Calu3 (cell line): ENCODE measurements at places on chromosomes 1 and 21. TPM values are rescaled to one million over a fixed set of nuclear protein-coding genes. Genes with fewer than 3 reads are reported as not detected.

Gene OLIG2
- not detected in 2 replicates for total RNA-seq

Gene SELENBP1
- total RNA-seq, result 7.8 and 9.8 TPM in 2 replicates

Gene VASH2
- 4.7 and 5.8 TPM in 2 replicates for total RNA-seq

Gene EIF3I
- 178 and 186 TPM in 2 replicates for total RNA-seq

Gene UTS2
- not detected in 2 replicates for total RNA-seq

DNA sequence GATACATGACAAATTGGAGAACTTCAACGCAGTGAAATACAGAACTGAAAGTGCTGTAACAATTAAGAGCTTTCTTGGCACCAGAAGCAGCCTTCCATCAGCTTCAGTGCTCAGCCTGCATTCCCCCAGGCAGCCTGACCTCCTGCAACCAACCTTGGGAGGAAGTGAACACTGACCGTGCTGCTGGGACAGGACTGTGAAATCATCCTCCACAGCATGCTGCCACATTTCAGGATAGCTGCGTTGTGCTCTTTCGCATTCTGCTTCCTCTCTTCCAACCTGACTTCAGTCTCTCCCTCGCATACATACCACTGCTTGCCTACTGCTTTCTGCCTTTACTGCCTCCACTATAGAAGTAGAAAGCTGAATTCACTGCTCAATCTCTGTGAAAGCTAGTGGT lies 388.6 kb downstream of the RWDD3 start:
- DNase-seq, result no peak

DNA sequence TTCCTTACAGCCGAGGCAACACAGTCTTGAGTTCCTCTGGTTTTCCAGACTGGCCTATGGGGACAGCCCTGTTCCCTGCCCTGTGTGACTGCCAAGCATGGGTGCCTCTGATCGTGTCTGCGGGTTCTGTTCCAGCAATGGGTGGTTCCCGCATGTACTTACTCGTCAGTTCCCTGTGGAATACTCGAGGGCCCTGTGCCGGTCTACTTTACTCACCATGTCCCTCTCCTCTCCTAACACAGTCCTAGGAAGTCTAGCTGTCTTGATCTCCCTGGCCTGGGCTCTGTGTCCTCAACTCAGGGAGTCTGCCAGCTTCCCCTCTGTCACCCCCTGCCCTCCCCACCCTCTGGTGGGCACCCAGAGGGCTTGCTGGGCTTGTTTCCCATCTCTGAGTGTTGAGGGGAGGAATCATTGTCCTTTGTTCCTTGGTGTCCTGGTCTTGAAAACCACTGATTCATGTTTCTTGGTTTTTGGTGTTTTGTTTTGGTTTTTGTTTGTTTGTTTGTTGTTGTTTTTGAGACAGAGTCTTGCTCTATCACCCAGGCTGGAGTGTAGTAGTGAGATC lies 36.0 kb downstream of the TRAPPC10 start:
- DNase-seq, result no peak

GRCh38 chr1:168476588-168477385 lies 67.0 kb downstream of the XCL2 start:
- DNase-seq, result no peak

DNA sequence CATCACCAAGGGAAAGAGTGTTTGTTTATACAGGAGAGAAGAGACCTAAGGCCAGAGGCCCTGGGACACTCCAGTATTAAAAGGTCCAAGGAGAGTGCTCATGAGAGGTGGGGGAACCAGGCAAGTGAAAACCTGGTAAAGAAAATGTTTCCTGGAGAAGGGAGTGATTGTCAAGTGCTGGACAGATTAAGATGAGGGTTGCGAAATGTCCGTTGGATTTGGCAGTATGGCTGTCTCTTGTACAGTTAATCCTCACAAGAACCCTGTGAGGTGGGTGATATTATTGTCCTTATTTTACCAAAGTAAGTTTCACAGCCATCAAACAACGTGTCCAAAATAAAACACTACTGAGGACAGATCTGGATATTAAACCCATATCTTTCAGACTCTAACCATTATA lies 44.2 kb downstream of the RPAP2 start:
- no peak for DNase-seq
